ENCODE measurements at places on chromosomes 3 and 15.
A peak's percentile ranks its signal among the peaks of the same experiment; 100 is the strongest.

GRCh38 chr15:96246057-96246456 lies 84.4 kb upstream of the NR2F2 start:
- no peak for DNase-seq

GRCh38 chr3:2635511-2635910 lies 474.7 kb downstream of the IL5RA start:
- DNase-seq, result no peak

GRCh38 chr3:22526266-22526837 lies 676.8 kb upstream of the UBE2E2 start:
- no peak for DNase-seq

- DNase-seq, result no peak
Observed at GRCh38 chr3:162938083-162938482, 1441.5 kb downstream of the OTOL1 start.

DNA sequence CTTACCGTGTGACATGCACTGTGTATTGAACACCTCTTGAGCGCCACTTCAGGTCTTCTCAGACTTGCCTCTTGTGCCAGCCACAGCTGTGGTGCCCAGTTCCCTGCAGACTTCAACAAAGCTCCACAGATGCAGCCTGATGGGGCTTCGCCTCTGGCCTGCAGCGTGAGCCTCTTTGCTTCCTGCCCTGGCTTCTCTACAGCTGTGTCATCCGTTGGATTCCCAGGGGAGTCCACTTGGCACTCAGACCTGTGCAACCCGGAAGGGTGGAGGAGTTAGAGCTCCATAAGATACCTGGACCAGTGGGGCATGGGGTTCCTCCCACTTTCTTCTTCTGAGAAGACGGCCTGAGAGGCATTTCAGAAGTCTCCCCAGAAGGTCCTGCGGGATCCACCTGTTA lies 57.7 kb upstream of the BNIP2 start:
- DNase-seq, result no peak

- DNase-seq, result no peak
Observed at GRCh38 chr3:126031981-126032471, 51.9 kb downstream of the SLC41A3 start.

- DNase-seq, result peak; percentile 84
Observed at GRCh38 chr3:38039899-38040261, 872 bp downstream of the DLEC1 start.

DNA sequence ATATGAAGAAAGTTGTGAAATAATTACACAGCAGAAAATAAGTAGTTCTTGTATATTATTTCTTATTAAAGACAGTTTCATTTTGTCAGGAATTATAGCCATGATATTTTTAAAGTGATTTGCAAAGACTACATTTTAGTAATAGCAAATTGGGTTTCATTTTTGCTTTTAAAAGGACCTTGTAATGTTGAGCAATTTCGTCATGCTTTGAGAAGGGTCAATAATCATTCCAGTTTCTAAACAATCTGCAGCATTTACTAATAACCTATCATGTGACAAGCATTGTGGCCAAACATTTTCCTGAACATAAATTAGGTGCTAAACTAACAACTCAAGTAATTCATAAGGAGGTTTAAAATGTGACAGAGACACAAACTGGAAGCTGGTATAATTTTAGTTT lies 214.4 kb upstream of the CBLB start:
- no peak for DNase-seq

- DNase-seq, result no peak
Observed at GRCh38 chr15:83100097-83100646, 7.3 kb upstream of the TM6SF1 start.

DNA sequence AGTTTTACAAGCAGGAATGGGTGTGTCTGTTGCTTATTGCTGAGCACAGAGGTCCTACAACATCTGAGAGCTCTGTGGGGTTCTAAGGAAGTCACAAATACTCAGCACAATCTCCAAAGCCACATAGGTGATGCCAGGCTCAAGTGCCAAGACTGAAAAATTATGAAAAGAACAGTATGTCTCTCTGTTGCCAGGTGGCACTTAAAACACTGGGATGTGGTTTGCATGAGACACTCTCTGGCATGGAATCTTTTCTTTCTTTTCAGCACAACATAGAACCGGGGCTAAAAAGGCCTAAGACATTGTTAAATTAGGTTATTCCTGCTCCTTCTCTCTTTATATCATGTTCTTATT lies 127.3 kb upstream of the PRICKLE2 start:
- no peak for DNase-seq

DNA sequence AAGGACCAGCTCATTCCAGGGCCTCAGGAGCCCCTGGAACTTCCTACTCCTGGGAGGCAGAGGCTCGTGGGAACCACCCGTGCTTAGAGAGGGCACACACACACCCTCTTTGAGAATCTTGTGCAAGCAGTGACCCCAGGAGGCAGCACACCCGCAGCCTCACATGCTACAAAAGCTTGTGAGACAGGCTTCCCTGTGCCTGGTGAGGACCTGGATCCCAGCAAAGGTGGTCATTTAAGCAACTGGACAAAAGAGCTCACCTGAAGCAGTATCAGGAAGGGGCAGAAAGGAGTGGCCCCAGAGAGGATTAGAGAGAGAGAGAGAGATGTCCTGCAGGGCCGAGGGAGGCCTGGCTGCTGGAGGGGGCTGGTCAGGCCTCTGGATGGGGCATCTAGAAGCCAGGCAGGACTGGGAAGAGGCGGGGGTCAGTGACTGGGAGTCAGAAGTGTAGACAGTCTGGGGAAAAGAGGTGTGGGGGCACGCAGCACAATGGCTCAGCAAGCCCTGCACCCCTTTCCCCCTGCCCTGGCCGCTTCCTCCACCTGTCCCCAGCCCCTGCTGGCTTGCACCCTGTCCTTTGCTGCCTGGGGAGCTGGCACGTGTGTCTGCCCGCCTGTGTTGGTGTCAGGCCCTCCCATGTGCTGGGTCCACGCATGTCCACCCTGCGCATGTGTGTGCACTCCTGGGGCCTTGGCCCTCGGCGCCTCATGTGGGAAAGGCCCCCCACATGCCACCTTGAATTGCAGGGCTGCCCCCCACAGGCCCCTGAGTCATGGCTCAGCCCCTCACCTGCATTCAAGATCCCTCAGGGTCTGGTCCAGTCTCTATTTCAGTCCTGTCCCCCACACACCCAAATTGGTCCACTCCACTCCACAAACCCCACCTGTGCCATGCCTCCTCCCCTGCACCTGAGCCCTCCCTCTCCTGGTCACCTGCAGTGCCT lies 36.9 kb downstream of the TSPAN3 start:
- DNase-seq, result peak; percentile 34

DNA sequence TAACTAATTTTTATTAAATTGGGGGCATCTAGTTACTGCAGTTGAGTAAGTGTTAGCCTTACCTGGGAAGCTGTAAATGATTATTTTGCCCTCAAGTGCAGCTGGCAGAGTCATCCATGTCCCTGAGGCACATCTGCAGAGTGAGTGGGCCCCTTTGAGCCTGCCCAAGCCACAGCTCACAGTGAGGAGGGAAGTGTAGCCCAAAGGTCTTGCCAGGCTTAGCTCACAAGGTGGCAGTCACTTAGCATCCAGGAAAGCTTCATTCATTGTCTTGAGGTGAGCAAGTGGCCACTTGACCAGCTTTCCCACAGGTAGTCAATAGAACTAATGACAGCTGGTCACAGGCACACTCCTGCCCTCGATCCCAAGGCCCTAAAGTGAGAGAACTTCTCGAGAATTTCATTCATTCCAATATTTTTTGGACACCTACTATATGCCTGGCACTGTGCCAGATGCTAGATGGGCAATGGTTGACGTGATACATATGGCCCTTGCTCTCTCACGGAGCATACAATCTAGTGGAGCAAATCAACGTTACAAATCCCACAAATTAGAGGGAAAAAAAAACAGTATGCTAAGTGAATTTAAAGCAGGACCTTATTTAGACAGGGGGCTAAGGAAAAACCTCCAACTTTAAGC lies 163.3 kb upstream of the IL12A start:
- DNase-seq, result no peak

GRCh38 chr15:46174122-46174521 lies 539.3 kb downstream of the SQOR start:
- no peak for DNase-seq

- DNase-seq, result no peak
Observed at GRCh38 chr3:160956785-160957184, 148.4 kb downstream of the B3GALNT1 start.

GRCh38 chr15:65423976-65424679 lies 1.4 kb upstream of the IGDCC4 start:
- no peak for DNase-seq

DNA sequence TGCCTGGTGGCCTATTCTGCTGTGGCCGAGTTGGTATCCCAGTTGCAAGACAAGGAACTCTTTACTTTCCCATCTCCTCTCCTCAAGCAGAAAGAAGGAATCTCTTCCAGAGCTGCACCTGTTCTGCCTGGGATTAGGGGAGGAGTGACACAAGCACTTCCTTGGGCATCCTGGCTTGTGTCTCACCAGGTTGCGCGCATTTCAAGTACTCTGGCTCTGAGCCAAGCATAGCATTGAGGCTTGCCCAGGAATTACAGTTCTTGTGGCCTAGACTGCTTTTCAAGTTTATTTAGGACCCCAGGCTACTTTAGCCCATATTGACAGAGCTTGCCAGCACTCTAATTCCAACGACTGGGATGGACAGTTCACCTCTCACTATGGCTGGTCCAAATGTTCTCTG lies 150.5 kb downstream of the RSRC1 start:
- DNase-seq, result no peak

DNA sequence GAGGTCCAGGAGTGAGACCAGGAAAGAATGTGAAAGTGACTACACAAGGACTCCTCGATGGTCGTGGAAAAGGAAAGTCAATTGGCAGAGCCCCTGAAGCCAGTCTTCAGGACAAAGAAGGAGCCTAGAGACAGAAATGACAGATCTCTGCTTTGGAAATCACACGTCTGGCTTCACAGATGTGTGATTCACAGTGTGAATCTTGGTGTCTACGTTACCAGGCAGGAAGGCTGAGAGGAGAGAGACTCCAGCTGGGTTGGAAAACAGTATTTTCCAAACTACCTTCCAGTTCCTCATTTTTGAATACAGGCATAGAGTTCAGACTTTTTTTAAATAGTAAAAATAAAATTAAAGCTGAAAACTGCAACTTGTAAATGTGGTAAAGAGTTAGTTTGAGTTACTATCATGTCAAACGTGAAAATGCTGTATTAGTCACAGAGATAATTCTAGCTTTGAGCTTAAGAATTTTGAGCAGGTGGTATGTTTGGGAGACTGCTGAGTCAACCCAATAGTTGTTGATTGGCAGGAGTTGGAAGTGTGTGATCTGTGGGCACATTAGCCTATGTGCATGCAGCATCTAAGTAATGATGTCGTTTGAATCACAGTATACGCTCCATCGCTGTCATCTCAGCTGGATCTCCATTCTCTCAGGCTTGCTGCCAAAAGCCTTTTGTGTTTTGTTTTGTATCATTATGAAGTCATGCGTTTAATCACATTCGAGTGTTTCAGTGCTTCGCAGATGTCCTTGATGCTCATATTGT lies 6.0 kb downstream of the CCR2 start:
- no peak for DNase-seq

GRCh38 chr3:139559541-139559940 lies 20.0 kb upstream of the RBP1 start:
- DNase-seq, result no peak

- no peak for DNase-seq
Observed at GRCh38 chr3:168615493-168616020, 519.8 kb upstream of the GOLIM4 start.
